ENCODE measurements at places on chromosomes 6 and 20. TPM values are rescaled to one million over a fixed set of nuclear protein-coding genes. Genes with fewer than 3 reads are reported as not detected.

SLC32A1 gene
- not detected for total RNA-seq

DNA sequence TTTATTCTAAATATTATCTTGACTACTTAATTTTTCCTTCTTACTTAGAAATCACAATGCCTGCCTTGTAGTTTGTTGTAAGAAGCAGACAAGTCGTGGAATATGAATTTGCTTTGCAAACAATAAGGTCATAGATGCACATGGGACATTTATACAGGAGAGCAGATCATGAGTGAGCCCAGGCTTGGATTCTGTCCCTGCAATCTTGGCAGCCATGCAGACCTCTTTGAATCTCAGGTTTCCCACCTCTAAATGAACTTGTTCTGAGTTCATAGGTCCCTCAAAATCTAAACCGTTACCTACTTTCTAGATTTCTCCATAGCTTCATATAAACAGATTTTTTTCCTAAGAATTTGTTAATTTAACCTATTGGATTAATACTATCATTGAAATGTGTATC, 19.5 kb downstream of the KIAA0408 start:
- H3K27me3 ChIP-seq, result no peaks in the 10 kb centered on the region
- peaks cover 5% of the 10 kb centered on the region for H3K36me3 ChIP-seq
- DNase-seq, result no peak

- no peak for DNase-seq
- H3K27ac ChIP-seq, result no peak overlapping the region
- H3K4me3 ChIP-seq, result no peak overlapping the region
- no peaks in the 10 kb centered on the region for H3K36me3 ChIP-seq
- no peaks in the 10 kb centered on the region for H3K27me3 ChIP-seq
- H3K4me1 ChIP-seq, result no peaks in the 10 kb centered on the region
These were observed 21.9 kb downstream of the ADTRP start for GRCh38 chr6:11756726-11757125.

- H3K27me3 ChIP-seq, result no peaks in the 10 kb centered on the region
- peak; percentile 4 for DNase-seq
- H3K36me3 ChIP-seq, result no peaks in the 10 kb centered on the region
These were observed 787 bp upstream of the CARMIL1 start for GRCh38 chr6:25278261-25278913.

- H3K4me3 ChIP-seq, result no peak overlapping the region
- H3K27me3 ChIP-seq, result no peaks in the 10 kb centered on the region
- no peaks in the 10 kb centered on the region for H3K4me1 ChIP-seq
- H3K27ac ChIP-seq, result no peak overlapping the region
- no peak for DNase-seq
- H3K36me3 ChIP-seq, result no peaks in the 10 kb centered on the region
These were observed 79.0 kb downstream of the IMPG1 start for GRCh38 chr6:75993236-75994162.

GRCh38 chr20:48728042-48728825, 99.6 kb downstream of the PREX1 start:
- H3K4me3 ChIP-seq, result no peak overlapping the region
- peaks cover 14% of the 10 kb centered on the region for H3K4me1 ChIP-seq
- H3K27me3 ChIP-seq, result no peaks in the 10 kb centered on the region
- peaks cover 16% of the 10 kb centered on the region for H3K36me3 ChIP-seq
- no peak for DNase-seq
- H3K27ac ChIP-seq, result no peak overlapping the region

- H3K27ac ChIP-seq, result no peak overlapping the region
- DNase-seq, result no peak
- no peaks in the 10 kb centered on the region for H3K27me3 ChIP-seq
- no peaks in the 10 kb centered on the region for H3K36me3 ChIP-seq
- H3K4me3 ChIP-seq, result no peak overlapping the region
These were observed 30.6 kb downstream of the MOCS1 start for GRCh38 chr6:39903656-39904055.

DNA sequence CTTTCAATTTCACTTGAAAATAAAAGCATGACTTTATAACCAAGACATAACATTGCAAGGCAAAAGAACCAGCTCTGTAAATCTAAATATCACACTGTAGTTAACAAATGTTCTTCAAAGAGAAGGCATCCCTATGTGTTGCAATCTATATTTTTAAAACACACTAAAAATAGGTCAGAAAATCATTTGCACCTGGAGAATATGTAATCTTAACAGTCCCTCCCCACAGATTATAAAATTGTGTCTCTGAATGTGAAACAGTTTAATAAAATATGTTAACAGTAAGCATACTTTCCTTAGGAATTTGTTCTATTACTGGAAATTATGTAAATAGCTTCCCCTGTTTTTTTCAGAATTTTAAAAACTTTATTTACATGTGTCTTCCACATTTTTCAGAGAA, 351.9 kb downstream of the COL12A1 start:
- no peak overlapping the region for H3K27ac ChIP-seq
- no peaks in the 10 kb centered on the region for H3K36me3 ChIP-seq
- no peaks in the 10 kb centered on the region for H3K27me3 ChIP-seq
- H3K4me1 ChIP-seq, result no peaks in the 10 kb centered on the region
- H3K4me3 ChIP-seq, result no peak overlapping the region

All from SJSA1 (cell line).